ENCODE measurements at places on chromosomes 5 and 9. TPM values are rescaled to one million over a fixed set of nuclear protein-coding genes. Genes with fewer than 3 reads are reported as not detected.
A peak's percentile ranks its signal among the peaks of the same experiment; 100 is the strongest.

The CSF2 gene
- not detected for polyA plus RNA-seq

The KIF12 gene
- polyA plus RNA-seq, result 0.23 TPM

The ST6GALNAC4 gene
- 24.3 TPM for polyA plus RNA-seq

The GPR150 gene
- polyA plus RNA-seq, result 0.09 TPM

- DNase-seq, result no peak
These were observed 84.5 kb downstream of the LMX1B start for GRCh38 chr9:126698251-126698650.

GRCh38 chr5:102946971-102947370 lies 173.0 kb downstream of the GIN1 start:
- DNase-seq, result peak; percentile 48

DNA sequence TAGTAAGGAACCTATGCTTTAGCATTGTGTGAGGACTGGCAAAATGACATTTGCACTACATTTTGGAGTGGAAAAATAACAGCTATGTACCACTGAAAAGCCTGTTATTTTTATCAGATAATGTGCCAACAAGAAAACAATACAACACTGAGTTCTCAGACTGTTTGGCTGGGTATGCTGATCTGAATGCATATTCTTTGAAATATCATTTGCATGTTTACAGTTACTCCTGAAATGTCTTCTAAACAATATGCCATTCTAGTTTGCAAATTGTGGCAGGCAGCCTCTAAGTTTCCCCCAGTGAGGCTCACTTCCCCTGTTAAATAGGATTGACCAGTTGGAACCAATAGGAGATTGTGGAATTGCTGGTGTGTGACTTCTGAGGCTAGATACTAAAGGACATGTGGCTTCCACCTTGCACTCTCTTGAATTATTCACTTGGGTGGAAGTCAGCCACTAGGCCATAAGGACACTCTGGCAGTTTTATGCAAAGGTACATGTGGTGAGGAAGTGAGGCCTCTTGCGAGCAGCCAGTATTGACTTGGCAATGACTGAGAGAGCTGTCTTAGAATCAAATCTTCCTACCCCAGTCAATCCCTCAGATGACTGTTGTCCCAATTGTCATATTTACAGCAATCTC lies 250.4 kb upstream of the PCSK5 start:
- no peak for DNase-seq

DNA sequence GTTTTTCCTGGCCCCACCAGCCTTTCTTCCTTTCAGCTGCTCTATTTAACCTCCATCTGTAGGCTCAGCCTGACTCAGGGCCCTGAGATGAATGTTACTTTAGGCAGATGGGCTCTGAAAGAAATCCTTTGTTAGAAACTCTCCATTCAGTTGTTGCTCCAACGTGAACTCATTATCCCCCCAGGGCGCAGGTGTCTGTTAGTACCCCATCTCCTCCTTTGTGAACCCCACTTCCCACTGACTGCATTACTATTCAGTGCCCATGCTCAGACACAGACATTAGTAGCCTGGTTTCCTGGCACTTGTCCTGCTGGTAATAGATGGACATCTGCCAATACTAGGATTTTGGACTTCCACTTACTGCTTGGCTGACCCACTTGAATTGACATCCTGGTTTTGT lies 1271.6 kb downstream of the PTPRD start:
- DNase-seq, result no peak

GRCh38 chr5:172441262-172441751 lies 13.0 kb downstream of the SH3PXD2B start:
- peak; percentile 95 for DNase-seq
